ENCODE measurements at places on chromosomes 3 and 15.

GRCh38 chr3:109963831-109964230 is 626.5 kb upstream of the DPPA4 start:
- no peak for DNase-seq

DNA sequence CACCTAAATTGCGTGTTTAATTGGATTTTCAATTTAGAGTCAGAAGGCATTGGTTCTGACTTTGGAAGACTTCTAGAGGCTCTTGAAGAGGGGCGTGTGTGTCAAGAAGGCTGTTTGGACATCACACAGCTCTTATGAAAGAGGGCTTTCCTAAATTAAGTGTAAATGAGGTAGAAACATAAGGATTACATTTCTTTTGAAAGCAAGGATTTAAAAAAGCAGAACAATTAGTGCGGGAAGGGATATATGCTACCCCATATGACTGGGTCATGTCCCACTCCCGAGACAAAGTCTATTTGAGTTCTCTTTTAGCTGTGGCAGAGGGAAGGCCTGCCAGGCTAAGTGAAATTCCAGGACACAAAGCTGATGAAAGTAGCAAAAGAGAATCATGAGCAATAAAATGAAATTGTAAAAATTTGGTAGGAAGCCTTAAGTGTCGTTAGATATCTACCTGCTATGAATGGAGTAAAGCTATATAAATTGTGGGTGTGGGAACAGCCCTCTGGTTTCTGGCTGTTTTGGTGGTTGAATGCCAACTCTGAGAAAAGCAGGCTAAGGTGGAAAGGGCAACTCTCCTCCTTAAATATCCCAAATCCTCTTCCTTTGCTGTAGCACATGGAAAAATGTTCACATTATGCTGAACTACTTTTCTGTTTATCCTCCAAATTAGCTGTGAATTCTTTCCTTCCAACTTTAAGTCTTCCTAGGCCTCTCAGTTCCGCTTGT is 100.6 kb upstream of the TSC22D2 start:
- no peak for DNase-seq

- no peak for DNase-seq
These were observed 284.4 kb downstream of the SHQ1 start for GRCh38 chr3:72563690-72564370.

- DNase-seq: peak; percentile 61
These were observed 42.1 kb downstream of the CORO2B start for GRCh38 chr15:68620721-68621527.

DNA sequence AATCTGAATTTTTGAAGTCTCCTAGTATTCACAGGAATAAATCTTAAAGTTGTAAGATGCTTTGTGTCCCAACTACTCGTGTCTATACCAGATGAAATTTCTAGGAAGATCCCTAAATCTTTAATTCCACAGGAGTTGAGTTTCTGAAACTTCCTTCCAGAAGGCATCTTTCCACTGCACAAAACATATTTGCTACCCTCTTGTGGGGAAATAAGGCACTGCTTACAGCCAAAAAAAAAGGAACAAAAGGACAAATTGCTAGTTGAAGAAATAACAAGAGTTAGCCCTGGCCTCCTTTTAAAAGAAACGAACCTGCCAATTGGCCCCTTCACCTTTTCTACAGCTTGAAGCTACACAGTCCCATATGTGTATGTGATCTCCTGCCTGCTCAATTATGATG is 54.0 kb downstream of the TAFA4 start:
- DNase-seq: no peak

- no peak for DNase-seq
These were observed 115.4 kb downstream of the PLD1 start for GRCh38 chr3:171694888-171695287.

- DNase-seq: no peak
These were observed 22.9 kb upstream of the SLC4A7 start for GRCh38 chr3:27507111-27507510.

DNA sequence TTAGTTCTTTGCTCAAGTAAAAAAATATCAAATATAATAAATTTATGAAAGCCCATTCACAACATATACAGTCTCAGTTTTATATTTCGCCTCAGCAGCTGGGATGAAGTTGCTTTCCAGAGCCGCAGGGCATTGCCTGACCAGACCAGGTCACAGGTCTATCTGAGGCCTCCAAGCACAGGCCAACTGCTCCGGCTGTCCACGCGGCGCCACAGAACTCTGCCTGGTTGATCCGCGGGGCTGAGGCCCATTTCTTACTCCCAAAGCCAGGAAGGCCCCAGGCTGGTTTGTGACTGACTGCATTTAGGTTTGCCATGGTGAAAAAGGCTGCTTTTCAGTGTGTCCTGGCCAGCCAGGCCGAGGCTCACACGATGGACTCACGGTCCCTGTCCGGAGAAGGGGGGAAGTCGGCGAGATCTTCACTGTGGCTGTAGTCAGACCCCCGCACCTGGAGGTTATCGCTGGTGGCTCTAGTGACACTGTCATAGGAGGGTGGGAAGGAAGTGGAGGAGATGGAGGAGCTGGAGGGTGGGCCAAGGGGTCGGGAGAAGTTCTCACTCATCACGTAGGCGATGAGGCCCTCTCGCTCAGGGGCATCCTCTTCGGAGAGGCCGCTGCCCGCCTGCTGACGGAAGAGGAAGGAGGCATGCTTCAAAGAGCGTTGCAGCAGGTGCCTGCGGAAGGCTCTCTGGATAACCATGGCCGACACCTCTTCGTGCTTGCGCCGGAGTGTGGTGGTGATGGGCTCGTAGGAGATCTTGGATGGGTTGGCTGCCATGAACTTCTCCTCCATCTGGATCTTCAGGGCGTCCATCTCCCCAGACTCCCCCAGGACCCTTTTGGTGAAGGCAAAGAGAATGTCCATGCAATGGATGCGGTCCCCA is 54.1 kb downstream of the EXOG start:
- no peak for DNase-seq

- DNase-seq: peak; percentile 25
These were observed 32.1 kb upstream of the UMPS start for GRCh38 chr3:124698030-124698770.

DNA sequence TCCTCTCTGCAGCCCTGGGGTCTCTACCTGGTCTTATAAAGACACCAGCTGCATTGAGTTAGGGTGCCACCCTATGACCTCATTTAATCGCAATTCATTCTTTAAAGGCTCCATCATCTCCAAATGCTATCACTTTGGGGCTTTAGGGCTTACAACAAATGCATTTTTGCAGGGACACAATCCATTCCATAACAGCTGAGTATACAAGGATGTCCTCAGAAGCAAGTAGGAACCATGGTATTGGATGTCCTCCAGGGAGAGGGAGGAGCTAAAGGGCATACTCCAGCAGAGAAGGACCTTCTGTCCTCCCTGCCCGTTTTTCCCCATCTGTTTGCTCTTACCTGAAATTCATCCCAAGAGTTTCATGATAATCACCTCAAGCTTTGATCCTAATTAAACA is 30.3 kb downstream of the UMPS start:
- no peak for DNase-seq

GRCh38 chr15:77897896-77898406 is 179.6 kb downstream of the TBC1D2B start:
- no peak for DNase-seq

- DNase-seq: no peak
These were observed 487.1 kb upstream of the NR2F2 start for GRCh38 chr15:95843241-95843910.

DNA sequence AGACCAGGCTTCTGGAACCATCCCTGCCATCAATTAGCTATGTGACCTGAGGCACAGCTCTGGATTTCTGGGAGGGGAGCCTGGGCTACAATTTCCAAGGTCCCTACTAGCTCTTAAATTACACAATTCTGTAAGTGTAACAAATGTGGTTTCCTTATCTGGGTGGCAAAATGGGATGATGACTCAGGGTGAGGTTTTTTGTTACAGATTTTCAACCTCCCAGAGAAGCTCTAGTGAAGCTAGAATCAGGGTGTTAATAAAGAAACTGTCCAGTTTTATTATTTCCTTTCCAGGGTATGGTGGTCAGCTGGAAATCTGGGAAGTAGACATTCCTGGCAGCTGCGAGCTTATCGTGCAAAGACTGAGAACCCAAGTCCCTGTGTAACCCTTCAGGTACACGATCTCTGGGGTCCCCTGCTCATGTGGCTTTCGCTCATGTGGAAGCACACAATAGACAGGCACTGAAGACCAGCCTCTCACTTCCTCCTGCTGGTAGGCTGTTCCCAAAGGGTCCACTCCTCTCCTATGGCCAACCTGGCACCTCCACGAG is 7.3 kb downstream of the RAB27A start:
- DNase-seq: no peak

GRCh38 chr3:174755833-174756829 is 103.0 kb upstream of the NAALADL2 start:
- no peak for DNase-seq

DNA sequence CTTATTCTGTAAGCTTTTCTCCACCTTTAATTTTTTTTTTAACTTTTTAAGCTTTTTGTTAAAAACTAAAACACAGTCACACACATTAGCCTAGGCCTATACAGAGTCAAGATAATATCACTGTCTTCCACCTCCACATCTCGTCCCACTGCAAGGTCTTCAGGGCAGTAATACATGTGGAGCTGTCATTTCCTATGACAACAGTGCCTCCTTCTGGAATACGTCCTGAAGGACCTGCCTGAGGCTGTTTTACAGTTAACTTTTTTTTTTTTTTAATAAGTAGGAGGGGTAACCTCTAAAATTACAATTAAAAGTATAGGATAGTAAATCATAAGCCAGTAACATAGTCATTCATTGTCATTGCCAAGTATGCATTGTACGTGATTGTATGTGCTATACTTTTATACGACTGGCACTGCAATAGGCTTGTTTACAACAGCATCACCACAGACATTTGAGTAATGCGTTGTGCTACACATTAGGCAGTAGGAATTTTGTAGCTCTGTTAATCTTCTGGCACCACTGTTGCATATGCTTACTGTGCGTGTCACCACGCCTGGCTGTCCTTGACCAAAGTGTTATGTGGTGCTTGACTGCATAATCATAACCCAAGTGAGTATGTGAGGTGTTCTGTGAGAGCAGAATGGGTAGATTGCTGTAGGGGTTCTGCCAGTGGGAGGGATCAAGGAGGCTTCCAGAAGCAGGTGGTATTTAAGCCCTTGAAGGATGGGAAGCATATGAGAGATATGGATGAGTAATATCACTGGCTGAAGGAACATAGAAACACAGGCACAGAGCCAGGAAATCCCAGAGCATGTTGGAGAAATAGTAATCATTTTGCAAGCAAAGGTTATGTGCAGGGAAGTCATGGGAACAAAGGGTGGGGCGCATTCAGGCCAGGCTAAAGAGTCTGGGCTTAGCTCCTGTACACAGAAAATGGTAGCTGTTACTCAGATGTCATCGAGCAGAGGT is 18.3 kb downstream of the FBXO22 start:
- no peak for DNase-seq

DNA sequence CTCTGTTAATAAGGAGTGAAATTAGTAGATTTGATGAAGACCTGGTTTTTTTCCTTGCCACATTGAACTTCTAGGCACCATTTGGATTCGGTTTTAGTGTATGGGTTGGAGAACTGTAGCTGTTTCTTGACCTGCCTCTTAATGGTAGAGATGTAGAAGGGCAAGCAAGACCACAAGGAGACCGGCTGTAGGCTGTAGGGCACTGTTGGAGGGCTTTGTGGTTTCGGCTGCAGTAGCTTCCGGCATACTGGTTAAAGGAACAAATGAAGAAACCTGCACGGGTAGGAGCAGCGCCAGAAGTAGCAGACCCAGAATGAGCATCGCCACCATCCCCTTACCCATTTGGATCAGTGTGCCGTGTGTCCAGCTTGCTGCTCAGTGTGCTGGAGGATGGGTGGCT is 7.9 kb downstream of the PCLAF start:
- no peak for DNase-seq

DNA sequence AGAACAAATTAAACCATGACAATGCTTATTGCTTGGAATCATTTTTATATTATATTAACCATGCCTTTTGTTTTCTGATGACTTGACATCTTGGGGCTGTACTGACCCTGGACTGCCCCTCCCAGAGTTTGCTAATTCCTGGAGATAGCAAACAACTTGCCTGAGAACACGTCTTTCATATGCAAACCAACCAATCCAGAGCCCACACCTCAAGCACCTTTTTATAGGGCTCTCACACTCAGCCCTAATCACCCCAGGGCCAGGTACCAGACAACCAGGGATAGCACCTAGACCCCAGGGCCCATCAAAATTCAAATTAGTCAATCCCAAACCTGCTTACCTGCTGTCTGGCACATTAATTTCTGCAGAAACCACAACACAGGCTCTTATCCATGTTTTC is 36.9 kb downstream of the MRPS11 start:
- no peak for DNase-seq

DNA sequence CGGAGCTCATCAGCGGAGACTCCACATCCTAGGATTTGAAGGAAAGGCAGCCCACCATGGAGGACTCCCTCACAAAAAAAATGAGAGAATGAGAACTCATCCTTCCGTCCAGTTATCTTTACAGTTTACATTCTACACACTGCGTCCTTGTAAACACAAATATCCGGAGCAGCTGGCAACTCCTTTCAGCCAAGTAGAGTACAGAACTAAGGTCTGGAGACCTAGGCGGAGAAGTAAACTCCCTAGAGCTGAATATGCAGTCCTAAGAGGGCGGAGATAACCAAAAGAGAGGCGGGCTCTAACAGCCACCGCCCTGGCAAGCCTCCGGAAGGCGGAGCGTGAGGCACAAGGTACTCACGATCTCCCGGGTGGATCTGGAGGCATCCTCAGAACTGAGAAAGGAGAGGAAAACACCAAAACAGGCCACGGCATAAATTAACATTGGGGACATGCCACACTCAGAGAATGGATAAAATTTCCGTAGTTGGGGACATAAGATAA is 924 bp upstream of the SIN3A start:
- peak; percentile 86 for DNase-seq

GRCh38 chr3:166201476-166201875 is 364.3 kb upstream of the BCHE start:
- no peak for DNase-seq

GRCh38 chr3:58409663-58410062 is 24.0 kb downstream of the PDHB start:
- no peak for DNase-seq

DNA sequence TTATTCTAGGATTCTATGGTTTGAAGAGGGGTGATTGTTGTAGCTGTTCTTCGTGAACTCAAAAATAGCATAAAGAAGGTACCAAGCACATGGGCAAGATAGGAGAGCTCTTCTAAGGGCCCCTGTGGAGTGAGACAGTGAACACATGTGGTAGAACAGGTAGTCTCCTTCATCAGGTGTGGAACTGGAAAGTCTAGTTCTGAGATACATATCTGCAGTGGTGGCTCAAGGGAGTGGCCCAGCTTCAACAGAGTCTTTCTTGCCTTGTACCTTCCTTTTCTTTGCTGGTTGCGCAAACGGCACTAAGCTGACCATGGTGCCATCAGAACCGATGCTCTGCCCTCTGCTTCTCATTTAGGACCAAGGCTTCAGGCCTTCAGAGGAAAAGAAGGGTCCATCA is 65.2 kb downstream of the CERS3 start:
- DNase-seq: no peak

DNA sequence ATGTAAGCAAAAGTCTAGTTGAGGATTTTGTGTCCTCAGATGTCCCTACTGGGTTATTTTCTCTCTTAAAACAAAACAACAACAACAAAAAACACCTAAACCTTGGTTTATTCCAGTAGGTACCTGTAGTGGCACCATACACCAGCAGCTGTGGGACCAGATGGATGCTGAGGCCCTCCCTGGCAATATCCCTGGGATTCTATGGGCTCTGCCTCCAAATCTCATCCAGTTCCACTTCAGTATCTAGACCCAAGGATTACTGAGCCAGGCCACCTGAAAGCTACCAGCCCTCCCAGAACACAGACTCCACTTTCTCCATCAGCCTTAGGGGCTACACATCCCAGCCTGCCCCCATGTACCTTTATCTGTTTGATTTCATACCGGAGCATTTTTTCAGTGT is 1.7 kb downstream of the TIMP4 start:
- DNase-seq: no peak

All from upper lobe of left lung (tissue), 6 donors.